ENCODE measurements at places on chromosomes 11 and 22. TPM values are rescaled to one million over a fixed set of nuclear protein-coding genes. Genes with fewer than 3 reads are reported as not detected.
A peak's percentile ranks its signal among the peaks of the same experiment; 100 is the strongest.

- H3K27me3 ChIP-seq: no peaks in the 10 kb centered on the region
- peak; percentile 57 for DNase-seq
- H3K4me3 ChIP-seq: no peak overlapping the region
These were observed 64.5 kb downstream of the AMBRA1 start for GRCh38 chr11:46529095-46529905.

DNA sequence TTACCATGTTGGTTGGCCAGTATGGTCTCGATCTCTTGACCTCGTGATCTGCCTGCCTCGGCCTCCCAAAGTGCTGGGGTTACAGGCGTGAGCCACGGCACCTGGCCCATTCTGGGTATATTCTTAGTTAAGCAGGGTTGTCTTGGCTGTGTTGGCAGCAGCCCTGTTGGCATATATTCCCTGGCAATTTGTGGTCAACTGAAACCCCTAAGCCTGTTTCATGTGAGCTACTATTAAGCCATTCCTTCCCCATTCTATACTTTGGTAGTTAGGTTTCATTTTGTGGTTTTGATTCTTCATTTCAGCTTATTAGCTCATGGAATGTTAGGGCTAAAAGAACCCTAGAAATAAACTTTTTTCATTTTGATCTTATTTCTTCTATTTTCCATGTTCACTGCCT is 22.2 kb upstream of the IL18BP start:
- no peak overlapping the region for H3K4me3 ChIP-seq
- H3K27ac ChIP-seq: no peak overlapping the region

DEPDC7 gene
- 0.82 TPM for total RNA-seq

- H3K36me3 ChIP-seq: no peaks in the 10 kb centered on the region
- no peak overlapping the region for H3K4me3 ChIP-seq
- no peak for DNase-seq
- H3K27ac ChIP-seq: no peak overlapping the region
- H3K4me1 ChIP-seq: peaks cover 4% of the 10 kb centered on the region
- no peaks in the 10 kb centered on the region for H3K27me3 ChIP-seq
These were observed 110.8 kb downstream of the GGTLC2 start for GRCh38 chr22:22754961-22755777.

- H3K27me3 ChIP-seq: peaks cover 39% of the 10 kb centered on the region
- H3K4me1 ChIP-seq: no peaks in the 10 kb centered on the region
- no peak overlapping the region for H3K27ac ChIP-seq
- no peak overlapping the region for H3K4me3 ChIP-seq
- no peak for DNase-seq
- H3K36me3 ChIP-seq: no peaks in the 10 kb centered on the region
These were observed 98.7 kb downstream of the WNT7B start for GRCh38 chr22:45878051-45878781.

MAJIN gene
- not detected for total RNA-seq

- no peaks in the 10 kb centered on the region for H3K27me3 ChIP-seq
- H3K4me1 ChIP-seq: no peaks in the 10 kb centered on the region
- no peak overlapping the region for H3K27ac ChIP-seq
- H3K36me3 ChIP-seq: peaks cover under 1% of the 10 kb centered on the region
- H3K4me3 ChIP-seq: no peak overlapping the region
These were observed 37.0 kb upstream of the FTH1 start for GRCh38 chr11:62004473-62004872.

- H3K4me1 ChIP-seq: peaks cover 7% of the 10 kb centered on the region
- no peak overlapping the region for H3K27ac ChIP-seq
- H3K27me3 ChIP-seq: no peaks in the 10 kb centered on the region
- peaks cover 62% of the 10 kb centered on the region for H3K36me3 ChIP-seq
These were observed 49.8 kb downstream of the NAT10 start for GRCh38 chr11:34155057-34155756.

TMEM121B gene
- total RNA-seq: 0.05 TPM

DNA sequence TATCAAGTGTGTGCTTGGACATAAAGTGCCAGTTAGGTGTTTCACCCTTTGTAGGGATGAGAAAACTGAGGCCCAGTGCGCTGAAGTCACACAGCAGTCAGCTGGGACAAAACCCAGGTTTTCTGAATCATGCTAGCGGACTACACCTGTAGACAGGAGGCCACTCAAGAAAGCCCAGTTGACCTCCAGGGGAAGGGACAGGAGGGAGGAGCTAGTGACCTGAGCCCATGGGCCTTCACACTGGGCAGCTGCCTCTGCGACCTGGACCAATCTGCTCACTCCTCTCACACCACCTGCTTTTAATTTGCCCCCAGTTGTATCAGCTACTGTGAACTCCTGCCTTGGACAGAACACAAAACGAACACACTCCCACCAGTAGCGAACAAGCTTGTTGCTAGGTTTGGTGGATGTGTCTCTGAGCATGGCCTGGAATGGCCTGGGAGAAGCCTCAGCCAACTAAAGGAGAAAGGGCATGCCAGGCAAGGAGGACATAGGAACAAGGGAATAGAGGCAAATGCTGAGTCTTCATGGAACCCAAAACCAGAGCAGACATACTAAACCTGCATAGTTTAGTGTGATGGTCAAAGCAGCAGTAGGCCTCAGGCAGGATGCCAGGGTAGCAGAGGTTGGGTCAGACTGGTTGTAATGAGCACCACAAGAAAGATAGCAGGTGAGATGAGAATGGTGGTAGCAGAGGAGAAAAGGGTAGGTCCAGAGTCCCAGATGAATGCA is 7.2 kb downstream of the LMO1 start:
- peaks cover 15% of the 10 kb centered on the region for H3K27me3 ChIP-seq
- no peak for DNase-seq
- H3K27ac ChIP-seq: no peak overlapping the region
- H3K4me1 ChIP-seq: no peaks in the 10 kb centered on the region
- H3K4me3 ChIP-seq: no peak overlapping the region

DNA sequence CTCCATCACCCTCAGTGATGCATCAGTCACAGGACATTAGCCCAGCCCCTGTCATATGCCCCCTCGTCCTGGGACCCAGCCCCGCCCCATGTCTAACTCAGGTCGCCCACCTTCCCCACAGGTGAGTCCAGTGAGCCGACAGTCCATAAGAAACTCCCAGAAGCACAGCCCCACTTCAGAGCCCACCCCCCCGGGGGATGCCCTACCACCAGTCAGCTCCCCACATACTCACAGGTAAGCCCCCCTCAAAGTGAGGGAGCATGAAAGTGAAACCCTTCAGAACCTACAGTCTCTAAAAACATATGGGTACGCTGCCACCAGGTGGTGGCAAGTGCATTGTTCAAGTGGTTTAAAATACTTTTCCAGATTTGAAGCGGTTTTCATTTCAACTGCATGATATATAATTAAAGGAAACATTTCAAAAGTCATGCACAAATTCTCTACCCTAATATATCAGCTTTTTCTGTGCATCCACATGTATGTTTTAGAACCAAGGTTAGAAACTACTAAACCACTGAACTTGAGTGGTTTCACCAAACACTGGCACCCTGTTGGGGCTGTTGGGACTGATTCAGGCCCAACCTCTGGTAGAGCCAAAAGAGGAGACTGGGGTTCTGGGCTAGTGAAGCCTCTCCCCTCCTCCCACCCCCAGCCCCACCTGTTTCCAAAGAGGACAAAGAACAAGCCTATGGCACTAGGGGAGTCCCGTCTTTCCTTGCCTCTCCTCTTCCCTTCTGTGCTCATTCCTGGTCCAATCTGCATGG is 17.3 kb downstream of the EPS8L2 start:
- DNase-seq: peak; percentile 50
- H3K36me3 ChIP-seq: no peaks in the 10 kb centered on the region
- peak overlapping the region; percentile 58 for H3K4me3 ChIP-seq
- H3K4me1 ChIP-seq: peaks cover 8% of the 10 kb centered on the region

DNA sequence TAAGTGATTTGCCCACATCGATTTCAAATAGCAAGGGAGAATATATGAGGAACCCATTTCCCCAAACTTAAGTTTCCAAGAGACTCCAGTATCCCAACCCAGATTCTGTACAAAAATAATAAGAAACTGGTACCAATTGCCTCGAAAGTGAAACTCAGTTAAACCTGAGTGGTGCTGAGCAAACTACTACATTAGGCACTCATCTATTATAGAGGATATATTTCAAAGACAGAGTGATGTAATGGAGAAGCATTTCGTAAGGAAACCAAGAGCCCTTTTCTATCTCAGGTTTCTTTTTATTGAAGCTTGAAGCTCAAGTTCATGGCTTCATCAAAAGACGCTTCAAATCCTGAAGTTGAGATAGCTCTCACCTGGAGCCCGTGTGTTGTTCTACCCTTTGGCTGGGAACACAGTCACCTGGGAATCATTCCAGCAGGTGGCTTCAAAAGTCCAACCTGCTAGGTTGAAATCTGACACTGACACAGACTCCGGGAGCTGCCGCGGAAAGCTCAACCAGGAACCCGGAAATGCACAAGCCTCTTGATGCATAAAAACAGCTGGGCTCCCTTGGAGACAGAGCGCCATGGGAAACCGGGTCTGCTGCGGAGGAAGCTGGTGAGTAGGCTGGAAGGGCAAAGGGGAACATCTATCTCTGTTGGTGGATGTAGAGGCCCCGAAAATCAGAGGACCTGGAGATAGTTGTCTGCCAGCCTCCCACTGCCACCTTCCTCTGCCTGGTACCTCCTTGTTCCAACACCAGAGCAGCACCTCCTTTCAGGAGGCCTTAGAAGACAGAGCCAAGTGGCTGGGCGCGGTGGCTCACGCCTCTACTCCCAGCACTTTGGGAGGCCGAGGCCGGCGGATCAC is at the start of gene C11orf52:
Gene C11orf52, plus strand, starts transcription at position 524 of the 867 bp plus-strand sequence. Its CDS starts 60 bp downstream, at position 584.
- no peak within 1 kb of the TSS for H3K4me3 ChIP-seq
- H3K36me3 ChIP-seq: no peaks in the 10 kb centered on the region
- no peak within 1 kb of the TSS for H3K27ac ChIP-seq
- DNase-seq: no peak
- H3K4me1 ChIP-seq: peaks cover 2% of the 10 kb centered on the region
- peaks cover 30% of the 10 kb centered on the region for H3K27me3 ChIP-seq

ADAMTS8 gene
- not detected for total RNA-seq

- H3K4me3 ChIP-seq: no peak overlapping the region
- peaks cover 10% of the 10 kb centered on the region for H3K4me1 ChIP-seq
- H3K36me3 ChIP-seq: peaks cover 7% of the 10 kb centered on the region
- peaks cover 9% of the 10 kb centered on the region for H3K27me3 ChIP-seq
These were observed 23.7 kb downstream of the WBP2NL start for GRCh38 chr22:42022162-42022847.

OR9I1 gene
- not detected for total RNA-seq

GRCh38 chr11:128453444-128454336 is 133.7 kb downstream of the ETS1 start:
- no peak overlapping the region for H3K4me3 ChIP-seq
- H3K27ac ChIP-seq: peak overlapping the region; percentile 54
- H3K27me3 ChIP-seq: no peaks in the 10 kb centered on the region
- H3K4me1 ChIP-seq: peaks cover 48% of the 10 kb centered on the region
- no peak for DNase-seq
- H3K36me3 ChIP-seq: peaks cover 59% of the 10 kb centered on the region

PLEKHA7 gene
- 50.2 TPM for total RNA-seq

DNA sequence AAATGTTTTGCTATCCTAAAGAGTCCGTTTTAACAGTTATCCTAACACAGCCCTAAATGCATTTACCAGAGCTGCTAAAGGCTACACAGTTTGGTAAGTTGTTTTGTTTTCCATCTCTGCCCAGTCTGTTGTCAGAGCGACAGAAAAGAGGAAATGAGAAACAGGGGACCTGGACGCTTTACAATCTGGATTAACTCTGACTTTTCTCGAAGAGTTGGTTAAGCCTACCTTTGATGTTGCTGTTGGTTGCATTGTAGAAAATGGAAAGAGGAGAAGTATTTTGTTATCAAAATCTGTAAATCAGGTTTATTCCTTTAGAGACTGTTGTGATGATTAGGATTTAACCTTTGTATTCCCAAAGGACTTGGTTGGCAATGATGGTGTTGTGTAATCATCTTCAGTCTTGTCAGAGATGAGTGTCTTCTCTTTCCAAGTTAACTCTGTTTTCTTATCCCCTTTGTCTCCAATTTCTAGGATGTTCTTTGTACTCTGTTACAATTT is 481 bp downstream of the ANGPTL5 start:
- H3K36me3 ChIP-seq: no peaks in the 10 kb centered on the region
- H3K4me3 ChIP-seq: peak overlapping the region; percentile 88
- DNase-seq: no peak
- H3K4me1 ChIP-seq: peaks cover 17% of the 10 kb centered on the region
- peaks cover 4% of the 10 kb centered on the region for H3K27me3 ChIP-seq

- no peak for DNase-seq
- H3K4me1 ChIP-seq: peaks cover 25% of the 10 kb centered on the region
- peak overlapping the region; percentile 93 for H3K27ac ChIP-seq
- H3K36me3 ChIP-seq: peaks cover 43% of the 10 kb centered on the region
- peak overlapping the region; percentile 88 for H3K4me3 ChIP-seq
These were observed 724 bp downstream of the ARFIP2 start for GRCh38 chr11:6480299-6480914.

DNA sequence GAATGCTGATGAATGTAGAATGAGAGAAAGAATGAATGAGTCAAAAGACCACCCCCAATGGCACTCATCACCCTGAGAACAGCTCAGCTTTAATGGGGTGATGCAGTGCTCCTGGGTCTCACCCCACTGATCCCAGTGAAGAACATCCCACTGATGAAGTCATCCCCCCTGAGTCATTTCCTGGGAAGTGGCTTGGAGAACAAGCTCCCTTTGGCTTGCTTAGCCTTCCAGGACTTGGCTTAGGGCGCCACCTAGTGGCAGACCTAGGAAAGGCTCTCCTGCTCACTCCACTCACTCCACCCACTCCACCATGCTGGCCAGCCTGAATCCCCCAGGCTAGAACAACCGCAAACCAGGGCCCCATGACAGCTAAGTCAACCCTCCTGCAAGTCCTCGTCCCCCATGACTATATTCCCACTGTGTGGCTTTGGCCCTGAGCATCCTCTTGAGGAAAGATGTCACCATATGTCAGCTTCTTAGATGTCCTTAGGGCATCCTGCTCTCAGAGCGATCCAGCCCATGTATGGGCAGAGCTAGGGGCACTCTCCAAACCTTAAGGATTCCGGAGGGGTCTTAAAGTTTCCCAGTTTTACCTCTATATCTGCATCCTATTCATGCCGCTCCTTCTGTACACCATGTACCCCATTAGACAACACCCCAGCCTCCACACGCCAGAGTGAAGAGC is 17.8 kb upstream of the TMPRSS13 start:
- peaks cover 78% of the 10 kb centered on the region for H3K4me1 ChIP-seq
- H3K36me3 ChIP-seq: no peaks in the 10 kb centered on the region
- no peak overlapping the region for H3K4me3 ChIP-seq
- no peaks in the 10 kb centered on the region for H3K27me3 ChIP-seq
- DNase-seq: peak; percentile 74

DNA sequence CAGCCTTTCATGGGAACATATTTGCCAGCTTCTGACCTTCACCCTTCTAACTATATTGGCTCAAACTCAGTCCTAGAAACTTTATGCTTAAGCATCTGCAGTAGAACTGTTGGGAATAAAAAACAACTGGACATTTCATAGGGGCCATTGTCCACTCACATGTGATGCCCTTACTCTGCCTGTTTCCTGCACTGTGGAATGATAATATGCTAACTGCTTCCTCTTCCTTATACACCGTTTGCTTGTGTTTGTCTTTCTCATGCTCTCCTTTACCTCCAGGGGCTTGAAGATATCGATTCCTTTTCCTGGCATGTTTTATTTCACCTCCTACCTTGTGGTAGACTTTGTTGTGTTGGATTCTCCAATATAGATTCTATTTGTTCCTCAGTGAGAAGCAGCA is 333.0 kb upstream of the DDI1 start:
- no peaks in the 10 kb centered on the region for H3K4me1 ChIP-seq
- DNase-seq: no peak
- no peak overlapping the region for H3K27ac ChIP-seq
- no peaks in the 10 kb centered on the region for H3K36me3 ChIP-seq

Data from activated T-helper 2 cell treated with anti-CD3 and anti-CD28 coated beads, Interferon-gamma antibody, Interleukin-2, Interleukin-4, amounts not matched to agents 10 μg/mL and 5 μg/mL and 100 μg/mL, durations not matched to agents 14 hours and 24 hours and 36 hours (primary cell).